ENCODE measurements at places on chromosomes 4 and X.

DNA sequence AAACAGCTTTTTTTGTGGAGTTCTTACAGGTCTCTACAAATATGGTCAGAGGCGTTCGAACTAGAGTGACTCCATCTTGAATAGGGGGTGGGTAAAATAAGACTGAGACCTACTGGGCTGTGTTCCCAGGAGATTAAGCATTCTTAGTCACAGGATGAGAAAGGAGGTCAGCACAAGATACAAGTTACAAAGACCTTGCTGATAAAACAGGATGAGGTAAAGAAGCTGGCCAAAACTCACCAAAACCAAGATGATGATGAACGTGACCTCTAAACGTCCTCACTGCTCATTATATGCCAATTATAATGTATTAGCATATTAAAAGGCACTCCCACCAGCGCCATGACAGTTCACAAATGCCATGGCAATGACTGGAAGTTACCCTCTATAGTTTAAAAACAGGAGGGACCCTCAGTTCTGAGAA, 42.8 kb upstream of the SPP1 start:
- no peak for DNase-seq

DNA sequence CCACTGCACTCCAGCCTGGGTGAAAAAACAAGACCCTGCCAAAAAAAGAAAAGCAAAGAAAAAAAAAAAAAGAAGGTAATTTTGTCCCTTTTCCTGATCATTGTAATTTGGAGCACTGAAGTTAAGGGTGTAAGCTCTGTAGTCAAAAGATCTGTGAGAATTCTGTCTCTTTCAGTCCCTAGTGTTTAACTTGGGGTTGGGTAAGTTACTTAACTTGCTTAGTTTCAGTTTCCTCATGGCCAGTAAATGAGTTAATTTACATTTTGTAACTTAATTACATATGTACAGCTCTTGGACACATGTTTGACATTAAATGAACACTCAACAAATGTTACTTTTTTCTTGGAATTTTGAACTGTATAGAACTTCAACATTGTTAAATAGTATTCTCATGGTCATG, 10.9 kb upstream of the UBE2K start:
- DNase-seq: no peak

DNA sequence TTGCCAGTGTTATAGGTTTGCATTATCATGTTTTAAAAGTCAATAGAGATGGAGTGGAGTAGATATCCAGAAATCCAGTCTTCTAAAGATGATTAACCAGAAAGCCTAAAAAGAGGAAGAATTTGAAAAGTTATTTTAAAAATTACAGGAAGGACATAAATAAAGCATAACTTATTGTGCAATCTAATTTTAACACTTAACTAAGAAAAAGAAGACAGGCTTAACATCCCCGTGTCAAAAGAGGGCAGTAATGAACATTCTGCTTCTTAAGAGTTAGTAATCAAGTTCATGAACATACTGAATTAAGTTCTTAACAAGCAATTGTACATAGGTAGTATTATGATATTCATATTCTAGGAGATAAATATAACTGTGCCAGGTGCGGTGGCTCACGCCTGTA, 39.3 kb downstream of the ELF2 start:
- DNase-seq: no peak

DNA sequence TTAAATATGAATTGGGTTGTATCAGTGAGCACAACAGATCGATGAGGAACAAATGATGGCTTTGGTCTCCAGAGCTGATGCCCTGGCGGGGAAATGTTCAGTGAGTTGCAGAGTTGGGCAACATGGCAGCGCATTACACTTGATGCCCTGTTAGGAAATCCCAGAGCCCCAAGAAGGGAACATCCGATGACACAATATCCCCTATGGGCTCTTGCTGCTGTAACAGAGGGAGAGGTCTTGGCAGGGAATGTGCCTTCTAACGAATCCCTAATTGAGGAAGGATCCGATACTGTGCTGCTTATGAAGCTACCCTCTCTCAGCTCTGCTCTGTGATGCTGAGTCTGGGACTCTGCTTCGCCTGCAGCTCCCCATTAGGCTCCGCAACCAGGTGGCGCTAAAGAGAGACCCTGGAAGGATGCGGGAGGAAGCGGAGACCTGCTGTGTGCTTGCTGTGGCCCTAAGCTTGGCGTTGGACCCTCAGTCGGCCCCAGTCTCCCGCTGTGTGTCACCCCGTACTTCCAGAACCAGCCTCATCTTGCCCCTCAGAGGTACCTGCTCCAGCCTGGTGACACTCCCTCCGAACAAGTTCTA, 38.9 kb downstream of the PDHA1 start:
- DNase-seq: peak; percentile 76

All from lower leg skin (tissue), 4 donors.